Activated gamma-delta T cell treated with Interleukin-2 at 50 U/mL for 16 hours (primary cell): ENCODE measurements at places on chromosomes 3 and 15.

DNA sequence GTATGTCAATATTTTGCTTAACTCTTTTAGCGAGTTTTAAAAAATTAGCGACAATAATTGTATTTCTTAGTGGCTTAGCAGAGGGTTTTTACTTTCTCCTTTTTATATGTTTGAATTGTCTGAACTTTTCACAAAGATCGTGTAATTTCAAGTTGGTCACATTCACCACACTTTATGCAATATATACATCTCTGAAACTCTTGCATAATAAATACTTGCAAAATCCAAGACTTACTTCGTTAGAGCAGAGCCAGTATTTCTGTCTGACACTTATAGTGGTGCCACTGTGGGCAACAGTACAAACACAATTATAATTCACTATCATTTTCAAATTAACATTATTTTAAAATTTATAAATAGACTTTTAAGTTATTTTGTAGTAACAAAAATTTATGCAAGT is 62.0 kb downstream of the SUCNR1 start:
- DNase-seq, result no peak

DNA sequence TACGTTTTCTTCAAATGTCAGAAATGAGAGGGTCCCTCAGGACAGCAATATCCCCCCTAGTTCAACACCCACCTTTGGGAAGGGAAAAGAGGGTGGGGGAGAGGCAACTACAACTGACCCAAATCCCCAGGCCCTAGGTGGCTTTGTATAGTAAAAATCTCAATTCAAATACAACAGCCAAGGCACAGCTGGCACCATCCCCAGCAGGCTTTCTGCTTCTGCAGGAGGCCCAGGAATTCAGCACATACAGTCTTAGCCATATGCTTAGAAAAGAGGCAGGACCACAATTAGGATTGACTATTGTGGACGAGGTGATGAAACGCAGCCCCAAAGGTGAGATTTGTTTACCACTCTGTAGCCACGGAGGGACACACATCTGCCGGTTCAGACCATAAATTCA is 15.8 kb downstream of the NR2E3 start:
- DNase-seq, result no peak

GRCh38 chr3:71972031-71972430 is 187.1 kb upstream of the PROK2 start:
- no peak for DNase-seq

DNA sequence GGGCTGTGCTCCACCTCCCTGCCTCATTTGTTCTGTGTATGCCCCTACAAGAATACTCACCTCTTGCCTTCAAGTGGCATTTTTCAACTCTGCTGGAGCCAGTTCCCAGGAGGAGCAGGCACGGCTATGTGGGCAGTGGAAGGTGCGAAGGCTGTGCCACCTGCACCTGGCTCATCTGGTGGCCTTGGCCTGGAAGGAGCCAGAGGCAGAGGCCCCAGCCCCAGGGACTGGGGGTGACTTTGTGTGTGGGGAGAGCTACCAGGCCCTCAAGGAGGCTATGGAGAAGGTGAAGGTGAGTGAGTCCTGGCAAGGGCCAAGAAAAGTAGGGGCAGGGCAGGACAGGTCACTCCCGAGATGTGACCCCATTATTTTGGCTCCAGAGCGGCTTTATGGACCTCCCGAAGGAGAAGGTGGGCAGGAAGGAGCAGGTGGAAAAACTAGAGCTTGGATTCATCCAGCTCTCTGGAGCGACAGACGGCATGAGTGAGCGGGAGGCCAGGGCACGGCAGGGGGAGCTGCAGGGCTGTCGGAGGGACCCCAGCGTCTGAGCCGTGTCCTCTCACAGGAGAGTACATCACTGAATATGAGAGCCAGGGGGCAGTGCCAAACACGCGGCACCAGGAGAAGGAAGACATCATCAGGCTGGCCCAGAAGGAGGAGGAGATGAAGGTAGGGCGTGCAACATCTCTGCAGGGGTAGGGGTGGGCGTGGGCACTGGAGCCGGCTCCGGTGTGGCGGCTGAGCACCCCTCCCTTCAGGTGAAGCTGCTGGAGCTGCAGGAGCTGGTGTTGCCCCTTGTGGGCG is 57.3 kb upstream of the UBE2Q2 start:
- no peak for DNase-seq

DNA sequence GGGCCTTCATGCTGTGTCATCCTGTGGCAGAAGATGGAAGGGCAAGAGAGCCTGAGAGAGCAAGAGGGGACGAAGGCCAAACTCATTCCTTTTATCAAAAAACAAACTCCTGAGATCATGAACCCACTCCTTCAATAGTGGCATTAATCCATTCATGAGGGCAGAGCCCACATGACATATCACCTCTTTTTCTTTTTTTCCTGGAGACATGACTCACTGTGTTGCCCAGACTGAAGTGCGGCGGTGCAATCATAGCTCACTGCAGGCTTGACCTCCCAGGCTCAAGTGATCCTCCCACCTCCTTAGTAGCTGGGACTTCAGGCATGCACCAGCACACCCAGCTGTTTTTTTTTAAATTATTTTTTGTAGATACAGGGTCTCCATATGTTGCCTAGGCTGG is 92.0 kb upstream of the RNU6-1 start:
- DNase-seq, result no peak

- DNase-seq, result no peak
Measured at GRCh38 chr15:95604634-95605036, 725.9 kb upstream of the NR2F2 start.

- DNase-seq, result no peak
Measured at GRCh38 chr3:155995525-155996370, 124.6 kb upstream of the KCNAB1 start.

DNA sequence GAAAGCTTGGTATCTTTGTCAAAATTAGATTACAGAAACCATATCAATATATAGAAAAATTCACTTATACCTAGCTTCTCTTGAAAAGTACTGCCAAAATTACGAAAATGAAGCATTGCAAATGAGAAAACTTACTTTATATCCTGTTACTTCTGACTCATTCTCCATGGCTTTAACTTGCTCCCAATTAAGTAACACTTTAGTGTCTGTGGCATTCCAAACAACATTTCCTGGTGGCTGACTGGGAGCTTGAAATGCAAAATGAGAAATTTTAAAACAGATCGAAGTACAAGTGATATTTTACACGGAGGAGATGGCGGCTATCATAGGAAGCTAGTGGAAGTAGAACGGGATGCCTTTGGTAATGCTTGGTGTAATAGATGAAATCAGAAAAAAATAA is 347.3 kb downstream of the CNTN3 start:
- DNase-seq, result no peak

DNA sequence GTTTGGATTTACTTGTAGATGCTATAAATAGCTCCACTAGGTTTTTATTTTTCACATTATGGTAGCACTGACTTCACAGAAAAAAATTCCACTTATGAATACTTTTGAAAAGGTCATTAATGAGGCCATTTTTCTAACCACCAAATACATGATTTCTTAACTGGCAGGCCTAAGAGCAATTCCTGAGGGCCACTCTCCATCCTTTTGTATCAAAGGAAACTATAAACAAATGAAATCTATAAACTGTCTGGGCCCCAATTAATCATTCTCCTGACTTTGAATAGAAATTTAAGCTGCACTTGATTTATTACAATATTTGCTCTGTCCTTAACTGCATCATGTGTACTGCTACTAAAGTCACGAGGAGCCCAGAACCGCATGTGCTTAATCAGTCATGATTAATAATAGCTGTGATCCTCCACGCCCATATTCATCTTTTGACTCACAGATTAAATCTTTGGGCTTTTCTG is 25.1 kb upstream of the MTMR10 start:
- DNase-seq, result no peak

DNA sequence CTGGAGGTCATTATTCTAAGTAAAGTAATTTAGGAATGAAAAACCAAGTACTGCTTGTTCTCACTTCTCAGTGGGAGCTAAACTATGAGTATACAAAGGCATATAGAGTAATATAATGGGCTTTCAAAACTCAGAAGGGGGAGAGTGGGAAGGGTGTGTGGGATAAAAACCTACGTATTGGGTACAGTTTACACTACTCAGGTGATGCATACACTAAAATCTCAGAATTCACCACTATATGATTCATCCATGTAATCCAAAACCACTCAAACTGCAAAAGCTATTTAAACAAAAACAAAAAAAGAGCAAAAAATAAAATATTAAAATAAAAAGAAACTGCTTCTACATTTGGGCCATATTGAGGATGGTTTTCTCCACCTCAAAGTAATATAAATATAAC is 623.3 kb downstream of the NSUN3 start:
- DNase-seq, result no peak

GRCh38 chr3:121914081-121914998 is 20.1 kb downstream of the SLC15A2 start:
- DNase-seq, result no peak

GRCh38 chr3:83683937-83684598 is 1274.7 kb upstream of the CADM2 start:
- DNase-seq, result no peak

DNA sequence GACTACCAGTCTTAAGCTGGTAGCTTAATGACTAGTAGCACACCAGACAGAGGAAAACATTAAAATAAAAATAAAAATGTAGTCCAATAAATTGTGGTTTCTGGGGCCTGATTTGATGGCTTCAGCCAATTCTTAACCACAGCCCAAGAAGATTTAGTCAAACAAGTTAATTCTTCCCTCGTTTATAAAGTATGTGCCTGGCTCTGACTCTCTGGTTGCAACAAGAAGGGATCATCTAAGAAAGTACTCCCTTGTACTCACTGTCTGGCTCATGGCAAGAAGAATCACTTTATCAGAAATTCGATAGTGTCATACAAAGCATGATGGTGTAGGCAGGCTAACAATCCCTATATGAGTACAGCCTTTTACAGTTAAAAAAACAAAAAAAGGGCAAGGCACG is 141.9 kb downstream of the P3H2 start:
- no peak for DNase-seq

GRCh38 chr3:78610462-78611125 is 1157.2 kb downstream of the ROBO1 start:
- no peak for DNase-seq

DNA sequence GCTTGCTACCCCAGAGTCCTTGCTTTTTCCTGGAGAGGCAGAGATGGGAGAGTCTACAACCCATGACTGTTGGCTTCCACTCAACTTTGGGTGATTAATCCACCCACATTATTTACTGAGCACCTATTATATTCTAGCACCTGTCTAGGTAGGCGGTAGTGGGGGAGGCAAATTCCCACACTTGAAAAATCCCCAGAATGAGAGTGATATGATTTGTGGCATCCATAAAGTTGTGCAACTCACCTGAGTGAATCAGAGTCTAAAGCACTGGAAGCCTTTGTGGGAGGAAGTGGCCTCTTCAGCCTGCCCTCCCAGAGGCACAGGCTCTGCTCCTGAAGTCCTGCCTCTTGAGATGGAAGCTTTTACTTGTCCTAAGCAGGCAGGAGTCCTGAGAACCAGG is 40.4 kb upstream of the CTNNB1 start:
- no peak for DNase-seq

DNA sequence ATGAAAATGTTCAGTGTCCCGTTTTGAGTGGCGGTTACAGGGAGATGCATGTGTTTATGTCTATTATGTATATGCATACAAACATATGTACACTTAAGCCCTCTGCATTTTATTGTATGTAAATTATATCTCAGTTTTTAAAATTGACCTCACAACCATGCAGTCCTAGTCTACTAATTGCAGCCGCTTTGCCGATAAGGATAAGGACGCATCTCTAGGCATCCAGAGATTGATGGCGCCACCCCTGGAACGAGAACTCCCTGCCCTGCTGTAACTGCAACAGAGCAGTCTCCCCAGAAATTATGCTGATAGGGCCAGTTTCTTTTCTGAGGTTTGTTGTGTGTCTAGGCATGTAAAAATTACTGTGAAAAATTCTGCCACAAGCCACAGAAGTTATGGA is 40.4 kb upstream of the TUBGCP5 start:
- no peak for DNase-seq

DNA sequence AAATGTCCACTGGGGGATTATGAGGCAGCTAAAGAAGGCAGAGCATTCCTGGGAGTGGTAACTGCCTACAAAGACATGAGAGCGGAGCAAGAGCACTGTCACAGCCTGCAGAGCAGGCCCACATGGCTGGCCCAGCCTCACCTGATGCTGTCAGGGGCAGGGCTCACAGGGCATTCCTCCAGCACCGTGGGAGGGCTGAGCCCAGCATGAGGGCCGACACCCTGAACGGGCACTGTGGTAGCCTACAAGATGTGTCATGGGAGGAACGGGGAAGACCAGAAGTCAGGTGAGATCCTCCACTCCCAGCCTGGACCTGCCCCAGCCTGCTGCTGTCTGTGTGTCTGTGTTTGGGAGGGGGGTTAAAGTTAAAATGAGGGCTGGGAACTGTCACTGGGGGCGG is 30.1 kb downstream of the CCDC12 start:
- DNase-seq, result no peak

GRCh38 chr3:192409838-192410683 is 317.3 kb downstream of the FGF12 start:
- DNase-seq, result no peak

GRCh38 chr3:28328188-28329151 is 20.1 kb upstream of the ZCWPW2 start:
- DNase-seq, result no peak

DNA sequence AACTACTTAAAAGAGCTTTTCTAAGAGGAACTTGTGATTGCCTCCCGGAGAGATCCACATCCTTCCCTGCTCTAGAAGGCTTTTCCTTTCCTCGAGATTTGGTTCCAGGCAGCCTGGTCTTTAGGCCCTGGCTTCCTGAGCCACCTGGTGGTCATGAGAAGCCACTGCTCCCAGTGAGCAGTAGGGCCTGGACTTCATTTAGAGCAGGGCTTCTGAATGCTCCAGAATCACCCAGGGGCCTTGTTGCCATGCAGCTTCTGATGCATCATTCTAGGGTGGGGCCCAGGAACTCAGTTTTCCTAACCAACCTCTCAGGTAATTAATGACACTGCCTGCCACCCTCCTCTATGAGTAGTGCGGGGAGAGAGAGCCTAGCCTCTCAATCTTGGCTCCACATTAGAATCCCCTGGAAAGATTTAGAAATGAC is 29.6 kb downstream of the PSMD6 start:
- DNase-seq, result peak; percentile 50

DNA sequence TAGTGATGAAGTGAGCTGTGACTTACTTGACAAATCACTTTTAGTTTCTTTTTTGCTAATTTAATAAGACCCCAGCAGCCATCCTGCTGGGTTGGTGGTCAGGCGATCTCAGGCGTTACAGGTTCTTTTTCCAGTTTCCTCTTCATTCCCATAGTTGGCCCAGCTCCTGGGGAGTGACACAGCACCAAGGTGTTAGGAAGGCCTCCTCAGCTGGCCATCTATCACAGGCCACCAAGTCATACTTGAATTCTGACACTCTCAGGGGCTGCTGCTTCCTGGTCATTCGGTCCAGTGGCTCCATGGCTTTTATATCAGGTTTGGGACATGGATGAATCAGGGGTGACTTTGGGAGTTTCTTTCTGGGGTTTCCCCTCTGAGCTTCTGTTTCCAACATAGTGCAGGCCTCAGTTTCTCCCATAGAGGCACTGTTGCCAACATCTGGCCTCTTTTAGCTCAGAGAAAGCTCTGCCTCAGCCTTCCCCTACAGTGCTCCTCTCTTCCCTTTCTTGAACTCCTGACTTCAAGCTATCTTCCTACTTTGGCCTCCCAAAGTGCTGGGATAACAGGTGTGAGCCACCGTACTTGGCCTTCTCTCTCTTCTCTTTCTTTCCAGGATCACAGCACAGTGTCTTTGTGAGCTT is 211.8 kb downstream of the NR2F2 start:
- DNase-seq, result no peak

- DNase-seq, result no peak
Measured at GRCh38 chr3:67995206-67995605, 340.8 kb upstream of the SUCLG2 start.
